CD4-positive, alpha-beta memory T cell (primary cell): ENCODE measurements at places on chromosomes 3 and 15.
A peak's percentile ranks its signal among the peaks of the same experiment; 100 is the strongest.

DNA sequence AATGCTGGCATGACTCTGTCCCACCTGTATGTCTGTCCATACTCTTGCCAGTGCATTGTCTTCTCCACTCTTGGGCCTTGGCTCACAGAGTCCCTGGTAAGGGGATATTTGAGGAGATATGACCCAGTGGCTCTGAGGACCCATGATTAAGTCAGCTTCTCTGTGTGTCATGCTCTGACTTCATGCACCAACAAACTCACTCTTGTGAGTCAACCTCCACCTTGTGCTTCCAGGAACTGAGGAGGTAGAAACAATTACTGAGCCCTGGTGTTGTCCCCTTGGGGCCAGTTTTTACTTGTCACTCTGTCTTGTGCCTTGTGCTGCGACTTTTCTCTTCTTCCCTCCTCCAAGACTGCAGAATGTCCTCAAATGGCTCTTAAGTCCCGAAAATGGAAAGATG lies 127.1 kb downstream of the ABHD5 start:
- no peak for DNase-seq

DNA sequence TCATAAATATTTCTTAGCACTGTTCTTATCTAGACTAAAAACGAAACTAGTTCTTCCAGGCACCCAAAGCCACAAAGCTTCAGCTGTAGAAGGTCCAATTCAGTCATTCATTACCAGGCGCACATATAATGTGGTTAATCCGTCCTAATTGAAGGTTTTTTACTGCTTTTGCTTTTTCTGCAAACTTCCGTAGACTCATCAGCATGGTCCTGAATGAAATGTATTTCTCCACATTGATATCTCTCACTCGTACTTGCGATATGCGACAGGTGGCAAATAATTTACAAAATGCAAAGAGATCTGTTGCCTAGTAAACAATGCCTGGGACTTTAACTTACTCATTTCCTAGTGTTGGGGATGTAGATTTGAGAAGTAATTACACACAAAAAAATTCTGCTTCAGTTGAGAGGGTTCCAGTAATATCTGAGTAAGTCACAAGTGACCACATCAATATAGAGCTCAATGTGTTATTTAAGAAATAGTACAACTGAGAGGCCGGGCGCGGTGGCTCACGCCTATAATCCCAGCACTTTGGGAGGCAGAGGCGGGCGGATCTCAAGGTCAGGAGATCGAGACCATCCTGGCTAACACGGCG lies 75.0 kb upstream of the MBNL1 start:
- peak; percentile 63 for DNase-seq

DNA sequence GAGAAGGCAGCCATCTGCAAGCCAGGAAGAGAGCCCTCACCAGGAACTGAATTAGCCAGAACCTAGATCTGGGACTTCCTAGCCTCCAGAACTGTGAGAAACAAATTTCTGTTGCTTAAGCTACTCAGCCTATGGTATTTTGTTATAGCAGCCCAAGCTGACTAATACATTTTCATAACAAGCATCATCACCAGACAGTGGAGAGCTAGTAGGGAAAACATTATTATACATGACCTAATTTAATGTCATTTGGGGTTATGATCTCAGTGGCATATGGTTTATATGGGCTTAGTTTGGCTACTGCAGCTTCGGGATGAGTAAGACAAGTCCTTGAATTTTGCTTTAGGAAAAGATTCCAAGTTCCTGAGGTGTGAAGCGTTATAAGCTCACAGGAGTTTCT lies 35.6 kb downstream of the LNP1 start:
- DNase-seq, result no peak

GRCh38 chr3:185976977-185977678 lies 39.3 kb upstream of the TRA2B start:
- peak; percentile 65 for DNase-seq

GRCh38 chr3:14284694-14285547 lies 106.3 kb downstream of the LSM3 start:
- DNase-seq, result no peak

DNA sequence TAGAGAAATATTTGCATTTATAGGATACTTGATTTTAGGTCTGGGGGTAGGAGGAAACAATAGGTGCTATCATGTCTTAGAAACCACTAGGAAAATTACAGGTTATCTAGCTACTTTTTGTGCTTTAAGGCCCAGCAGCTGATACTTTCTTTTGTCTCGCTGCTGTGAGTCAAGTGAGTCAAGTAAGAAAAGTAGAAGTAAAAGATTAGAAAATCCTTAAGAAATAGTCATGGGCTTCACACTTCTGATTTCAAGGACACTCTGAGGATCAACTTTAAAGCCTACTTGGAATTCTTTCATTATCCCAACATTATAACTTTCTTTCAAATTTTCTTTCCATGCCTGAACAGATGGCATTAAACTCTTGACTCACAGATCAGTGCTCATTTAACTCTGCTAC lies 95.2 kb upstream of the RBMS3 start:
- no peak for DNase-seq

DNA sequence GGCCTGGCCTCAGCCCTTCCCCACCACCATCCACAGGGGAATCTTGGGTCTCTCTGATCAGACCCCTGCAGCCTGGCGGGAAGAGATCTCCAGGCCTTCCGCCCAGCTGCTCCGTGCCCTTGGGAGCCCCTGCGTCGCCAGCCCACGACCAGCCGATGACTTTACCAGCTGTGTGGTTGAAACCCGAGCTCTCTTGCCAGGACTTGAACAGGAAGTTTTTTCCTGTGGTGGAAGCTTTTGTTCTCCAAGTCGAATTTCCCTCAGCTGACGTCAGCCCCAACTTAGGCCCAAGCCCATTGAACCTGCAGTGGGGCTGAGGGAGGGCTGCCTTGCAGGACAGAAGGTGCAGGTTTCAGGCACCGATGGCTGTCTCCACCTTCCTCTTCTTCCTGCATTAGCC lies 51.7 kb upstream of the SMAD3 start:
- DNase-seq, result no peak

DNA sequence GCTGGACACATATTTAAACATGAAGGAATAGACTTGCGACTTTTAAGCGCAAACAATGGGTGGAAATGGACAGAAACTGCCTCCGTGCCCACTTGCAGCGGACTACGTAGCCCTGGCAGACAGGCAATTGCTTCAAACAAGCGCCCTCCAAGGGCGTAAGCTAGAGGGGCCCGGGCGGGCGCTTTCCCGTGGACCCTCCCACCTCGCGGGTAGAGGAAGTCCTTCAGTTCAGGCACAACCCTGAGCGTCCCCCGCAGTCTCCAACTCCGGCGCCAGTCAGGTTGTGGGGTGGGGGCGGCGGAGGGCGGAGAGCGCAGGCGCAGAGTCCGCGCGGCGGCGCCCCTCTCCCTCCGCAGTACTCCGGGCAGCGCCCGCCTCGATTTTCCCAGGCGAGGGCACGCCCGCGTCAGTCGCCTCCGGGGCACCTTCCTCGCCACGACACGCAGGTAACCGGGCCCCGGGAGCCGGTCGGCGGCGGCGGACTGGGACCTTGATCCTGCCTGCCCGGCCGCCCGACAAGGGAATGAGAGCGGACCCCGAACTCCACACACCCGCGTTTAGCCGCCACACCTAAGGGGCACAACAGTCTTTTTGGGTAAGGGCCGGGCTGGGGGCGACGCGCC lies at the start of gene SLC35G2:
TSS of gene SLC35G2 (plus strand) at position 358 of the 623 bp plus-strand sequence. CDS start 35,335 bp downstream, outside the sequence.
- DNase-seq, result peak; percentile 4

DNA sequence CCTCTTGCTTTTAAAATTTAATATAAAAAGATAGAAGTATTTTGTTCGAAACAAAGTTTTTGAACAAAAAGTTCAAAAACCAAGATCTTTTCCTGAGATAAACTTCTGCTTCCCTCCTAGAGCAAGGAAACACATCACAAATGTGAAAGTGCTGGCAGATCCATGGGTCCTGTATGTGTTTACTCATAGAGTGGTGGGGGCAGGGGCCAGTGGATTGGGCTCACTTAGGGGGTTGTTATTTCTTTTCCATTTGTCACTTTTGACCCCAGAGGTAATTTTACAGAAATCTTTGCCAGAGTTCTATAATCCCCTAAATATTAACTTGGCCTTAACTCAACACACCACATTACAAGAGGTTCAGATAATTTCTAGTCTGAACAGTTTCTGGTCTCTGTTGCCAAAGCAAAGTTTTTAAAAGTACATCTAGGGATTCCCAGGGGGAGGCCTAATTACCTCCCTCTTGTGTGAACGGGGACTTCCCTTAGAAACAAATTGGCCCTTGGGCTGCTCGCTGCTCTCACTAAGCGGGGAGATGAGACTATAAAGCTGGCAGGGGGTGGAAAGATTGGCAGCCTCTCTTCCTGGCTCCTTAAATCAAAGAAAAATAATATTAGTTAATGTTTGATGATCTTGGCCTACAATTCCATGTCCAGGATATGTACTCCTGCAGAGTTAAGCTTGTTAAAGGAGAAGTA lies 66.8 kb upstream of the PTX3 start:
- no peak for DNase-seq

GRCh38 chr3:138222942-138223287 lies 35.8 kb downstream of the ARMC8 start:
- no peak for DNase-seq
